H1 (cell line): ENCODE measurements at places on chromosomes 7 and 10. TPM values are rescaled to one million over a fixed set of nuclear protein-coding genes. Genes with fewer than 3 reads are reported as not detected.

The WDR86 gene
- 12.7 and 22.1 TPM in 2 replicates for polyA plus RNA-seq

The PHKG1 gene
- polyA plus RNA-seq, result 0.03 and 0.14 TPM in 2 replicates

The LLCFC1 gene
- not detected in 2 replicates for polyA plus RNA-seq

The SOSTDC1 gene
- 0.35 and 0.79 TPM in 2 replicates for polyA plus RNA-seq

The VWC2 gene
- 0.13 and 0.24 TPM in 2 replicates for polyA plus RNA-seq

The MSMB gene
- not detected in 2 replicates for polyA plus RNA-seq

The ARHGAP21 gene
- polyA plus RNA-seq, result 10.7 and 14.4 TPM in 2 replicates

The GRM8 gene
- 1.8 and 2.6 TPM in 2 replicates for polyA plus RNA-seq

The FOXI2 gene
- 1.0 and 1.9 TPM in 2 replicates for polyA plus RNA-seq

The MEIG1 gene
- not detected in 2 replicates for polyA plus RNA-seq

The IL15RA gene
- polyA plus RNA-seq, result 1.4 and 2.5 TPM in 2 replicates

The HACD1 gene
- 12.5 and 18.7 TPM in 2 replicates for polyA plus RNA-seq

The LDB3 gene
- polyA plus RNA-seq, result 0.17 and 0.20 TPM in 2 replicates

The UBE2D1 gene
- 14.8 and 21.2 TPM in 2 replicates for polyA plus RNA-seq

The GJD4 gene
- polyA plus RNA-seq, result not detected in 2 replicates

The BTBD16 gene
- polyA plus RNA-seq, result 0.05 TPM in 1 of 2 replicates, not detected in the other

The MMP21 gene
- polyA plus RNA-seq, result 0.05 TPM in 1 of 2 replicates, not detected in the other

The SPDYE11 gene
- polyA plus RNA-seq, result not detected in 2 replicates

The COL1A2 gene
- 45.2 and 50.8 TPM in 2 replicates for polyA plus RNA-seq

The ATP6V1F gene
- 318 and 344 TPM in 2 replicates for polyA plus RNA-seq

The PIP gene
- polyA plus RNA-seq, result not detected in 2 replicates

The PNLIPRP3 gene
- polyA plus RNA-seq, result not detected in 2 replicates

The DNAJC2 gene
- 5.8 and 9.8 TPM in 2 replicates for polyA plus RNA-seq

The CLDN12 gene
- polyA plus RNA-seq, result 124 and 127 TPM in 2 replicates

The RBAK gene
- polyA plus RNA-seq, result 1.3 and 1.9 TPM in 2 replicates

The HSPA12A gene
- polyA plus RNA-seq, result 3.1 and 3.2 TPM in 2 replicates

The CYP3A7 gene
- not detected in 2 replicates for polyA plus RNA-seq

The IFIT5 gene
- polyA plus RNA-seq, result 0.55 and 0.94 TPM in 2 replicates

The RPP38 gene
- polyA plus RNA-seq, result 17.4 and 20.8 TPM in 2 replicates

The TRPV5 gene
- polyA plus RNA-seq, result 0.03 and 0.05 TPM in 2 replicates

The SFMBT2 gene
- polyA plus RNA-seq, result 2.9 and 3.4 TPM in 2 replicates

The ANKRD61 gene
- polyA plus RNA-seq, result 0.23 and 0.24 TPM in 2 replicates

The CYREN gene
- 25.1 and 29.1 TPM in 2 replicates for polyA plus RNA-seq

The WNT8B gene
- 0.20 and 0.71 TPM in 2 replicates for polyA plus RNA-seq

The AGR2 gene
- polyA plus RNA-seq, result not detected in 2 replicates

The AFAP1L2 gene
- 3.9 and 5.4 TPM in 2 replicates for polyA plus RNA-seq

The TBX20 gene
- polyA plus RNA-seq, result 0.08 TPM in 2 replicates

The TEX36 gene
- not detected in 2 replicates for polyA plus RNA-seq

The TMEM60 gene
- polyA plus RNA-seq, result 13.2 and 29.2 TPM in 2 replicates

The NOS3 gene
- 16.2 and 20.9 TPM in 2 replicates for polyA plus RNA-seq

The RPEL1 gene
- polyA plus RNA-seq, result 0.12 and 0.13 TPM in 2 replicates

The TMEM178B gene
- polyA plus RNA-seq, result 4.4 and 5.3 TPM in 2 replicates

The CDK1 gene
- polyA plus RNA-seq, result 15.1 and 29.4 TPM in 2 replicates

The NUB1 gene
- polyA plus RNA-seq, result 20.5 and 22.1 TPM in 2 replicates

The TMEM176B gene
- 2.1 and 2.2 TPM in 2 replicates for polyA plus RNA-seq

The BBIP1 gene
- 6.9 and 8.8 TPM in 2 replicates for polyA plus RNA-seq

The NEBL gene
- 4.7 and 7.5 TPM in 2 replicates for polyA plus RNA-seq
